Stimulated activated CD4-positive, alpha-beta T cell treated with anti-CD3 and anti-CD28 coated beads, Interleukin-1b, Interleukin-23, amount 100 ng/mL, for 1 hour (primary cell): ENCODE measurements at places on chromosomes 5 and 9.
A peak's percentile ranks its signal among the peaks of the same experiment; 100 is the strongest.

DNA sequence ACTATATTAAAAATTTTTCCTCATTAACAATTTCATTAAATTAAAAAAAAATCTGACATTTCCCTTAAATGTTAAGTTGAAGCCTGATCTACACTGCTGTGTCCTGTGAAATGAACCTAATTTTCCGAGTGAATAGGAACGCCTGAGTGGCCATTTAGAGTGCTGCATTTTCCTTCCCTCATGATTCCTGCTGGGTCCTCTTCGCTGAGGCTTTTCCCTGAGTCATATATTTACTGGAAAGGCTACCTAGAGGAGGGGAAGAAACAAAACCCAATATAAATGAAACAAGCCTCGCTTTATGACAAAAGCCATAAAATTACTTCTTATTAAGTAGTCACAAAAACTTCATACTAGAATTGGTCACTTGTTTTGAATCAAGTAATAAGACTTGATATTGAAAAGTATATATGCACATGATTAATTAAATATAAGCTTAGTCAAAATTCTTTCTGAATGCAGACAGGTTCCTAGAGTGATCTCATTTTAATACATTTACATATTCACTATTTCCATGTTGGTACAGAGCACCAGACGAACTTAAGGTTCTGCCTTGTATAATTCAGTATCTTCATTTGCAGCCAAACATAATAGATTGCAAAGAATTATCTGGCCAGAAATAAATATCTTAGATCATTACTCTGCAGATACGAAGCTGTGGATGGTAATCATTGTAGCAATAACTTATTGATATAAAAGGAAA, 6.3 kb upstream of the ISCA1 start:
- DNase-seq, result no peak

GRCh38 chr5:154646745-154647113, 108.4 kb upstream of the LARP1 start:
- DNase-seq, result no peak

- no peak for DNase-seq
These were observed 32.6 kb upstream of the PRRC2B start for GRCh38 chr9:131361202-131361833.

GRCh38 chr9:68961587-68961986, 52.3 kb downstream of the PRKACG start:
- no peak for DNase-seq

GRCh38 chr5:52043543-52043942, 660.3 kb downstream of the ISL1 start:
- no peak for DNase-seq

DNA sequence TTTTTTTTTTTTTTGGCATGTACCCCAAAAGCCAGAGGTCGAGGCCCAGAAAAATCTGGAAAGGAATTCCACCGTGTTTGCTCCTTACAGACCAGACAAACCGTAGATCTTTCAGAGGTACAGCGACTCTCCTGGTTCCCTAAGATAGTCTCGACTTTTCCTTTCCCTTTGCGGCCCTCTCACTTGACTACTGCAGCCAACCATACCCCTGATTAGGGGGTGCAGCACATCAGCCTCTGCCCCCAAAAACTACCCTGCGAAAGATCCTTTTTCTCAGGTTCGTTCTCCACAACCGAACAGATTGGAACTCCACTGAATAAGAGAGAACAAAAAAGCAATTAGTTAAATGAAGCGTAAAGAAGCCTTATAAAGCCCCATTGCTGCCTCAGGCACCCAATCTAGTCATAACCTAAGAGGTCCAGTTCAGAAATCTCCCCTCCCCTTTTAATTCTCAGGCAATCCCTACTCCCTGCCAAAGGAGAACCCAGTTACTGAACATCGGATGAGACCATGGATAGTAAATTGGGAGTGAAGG, 379 bp upstream of the TICAM2 start:
- DNase-seq, result no peak

DNA sequence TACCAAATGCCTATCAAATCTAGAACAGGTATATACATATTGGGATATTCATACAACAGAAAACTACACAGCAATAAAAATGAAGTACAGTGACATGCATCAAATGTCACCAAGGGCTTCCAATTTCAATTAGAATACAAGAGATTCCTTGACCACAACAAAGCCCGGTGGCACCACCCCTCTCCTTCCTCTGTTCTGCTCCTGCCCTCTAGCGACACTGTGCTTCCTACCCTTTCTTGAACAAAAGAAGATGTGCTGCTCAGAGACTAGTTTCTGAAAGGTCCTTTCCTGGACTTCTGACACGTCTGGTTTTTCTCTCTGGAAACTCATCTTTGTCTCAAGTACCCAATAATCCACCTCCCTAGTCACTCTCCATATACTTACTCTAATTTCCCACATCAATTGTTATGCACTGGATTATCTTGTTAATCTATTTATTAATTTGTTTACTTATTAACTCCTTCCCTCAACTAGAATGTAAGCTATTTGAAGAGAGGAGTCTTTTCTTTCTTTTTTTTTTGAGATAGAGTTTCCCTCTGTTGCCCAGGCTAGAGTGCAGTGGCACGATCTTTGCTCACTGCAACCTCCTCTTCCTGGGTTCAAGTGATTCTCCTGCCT, 70.4 kb upstream of the CTSV start:
- peak; percentile 15 for DNase-seq

DNA sequence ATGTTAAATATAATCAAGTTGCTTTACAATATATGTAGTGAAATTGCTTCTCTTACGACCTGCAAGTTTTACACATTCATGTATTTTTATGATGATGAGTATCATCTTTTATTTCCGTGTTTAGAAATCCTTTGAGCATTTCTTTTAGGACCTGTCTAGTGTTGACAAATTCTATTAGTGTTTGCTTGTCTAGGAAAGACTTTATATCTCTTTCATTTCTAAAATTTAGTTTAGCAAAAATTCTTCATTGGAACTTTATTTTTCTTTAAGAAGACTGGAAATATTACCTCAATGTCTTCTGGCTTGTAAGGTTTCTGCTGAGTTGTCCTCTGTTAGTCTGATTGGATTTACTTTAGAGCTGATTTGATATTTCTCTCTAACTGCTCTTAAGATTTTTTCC, 920.9 kb upstream of the CTNND2 start:
- DNase-seq, result no peak

DNA sequence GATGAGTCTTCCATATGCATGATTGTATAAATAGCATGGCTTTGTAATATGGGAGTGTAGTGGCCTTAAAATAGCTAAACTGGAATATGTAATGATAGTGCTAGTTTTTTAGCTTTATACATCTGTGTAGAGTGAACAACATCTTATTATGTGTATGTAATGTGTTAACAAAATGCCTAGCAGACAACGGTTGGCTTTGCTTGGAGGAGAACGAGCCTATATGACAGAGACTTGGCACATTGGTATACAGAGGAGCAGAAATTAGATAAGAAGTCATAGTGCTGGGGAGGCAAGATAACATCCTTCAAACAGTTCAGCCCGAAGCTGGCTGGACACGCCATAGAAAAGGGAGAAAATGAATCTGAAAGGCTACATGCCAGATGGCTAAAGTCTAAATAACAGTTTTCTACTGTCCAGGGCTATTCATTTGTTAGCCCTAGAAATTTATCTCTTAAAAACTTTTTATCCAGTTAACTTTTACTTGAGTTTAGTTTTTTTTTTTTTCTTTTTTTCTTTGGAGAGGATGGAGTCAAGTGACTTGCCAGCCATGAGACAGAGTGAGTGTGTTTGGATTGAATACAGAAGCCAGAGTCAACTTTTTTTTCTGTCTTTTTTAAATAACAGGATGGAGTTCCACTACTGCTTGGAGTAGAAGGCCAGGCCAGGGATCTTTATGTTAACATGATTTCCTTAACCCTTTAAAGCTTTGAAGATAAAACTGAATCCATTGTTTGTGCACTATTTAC, 214.4 kb upstream of the ACTBL2 start:
- no peak for DNase-seq

DNA sequence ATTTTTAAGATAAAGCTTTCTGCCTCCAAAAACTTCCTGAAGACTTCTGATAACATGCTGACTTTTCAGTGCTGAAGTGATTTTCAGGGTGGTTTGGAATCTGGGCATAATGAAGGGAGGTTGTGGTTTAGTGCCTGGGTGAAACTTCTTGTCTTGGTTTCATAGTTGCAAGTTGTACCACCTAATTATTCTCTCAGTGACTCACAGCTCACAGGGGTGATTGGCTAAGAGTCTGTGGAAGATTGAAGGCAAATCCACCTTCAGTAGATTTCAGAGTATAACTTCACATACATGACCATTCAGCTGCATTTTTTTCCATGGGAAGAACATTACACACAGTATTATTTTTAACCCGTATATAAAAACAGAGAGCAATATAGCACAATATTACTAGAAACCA, 199.9 kb downstream of the PTTG1 start:
- no peak for DNase-seq

DNA sequence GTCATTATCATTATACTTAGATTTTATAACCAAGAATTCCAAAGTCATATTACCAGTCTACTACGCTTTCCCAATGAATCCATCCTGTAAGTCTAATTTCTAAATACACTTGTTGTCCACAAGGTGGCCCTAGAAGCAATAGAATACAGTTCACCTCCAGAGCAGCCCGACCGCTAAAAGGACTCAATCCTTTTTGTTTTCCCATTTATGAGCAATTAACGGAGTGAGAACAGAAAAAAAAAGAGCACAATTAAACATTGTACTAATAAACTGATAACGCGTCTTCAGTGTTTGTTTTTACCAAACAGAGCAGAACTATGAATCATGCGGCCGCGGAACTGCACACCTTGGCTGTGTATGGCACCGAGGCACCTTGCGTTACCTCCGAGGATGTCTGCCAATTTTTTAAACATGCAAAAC, 160.7 kb upstream of the DAPK1 start:
- DNase-seq, result no peak

GRCh38 chr5:173625261-173625660, 8.8 kb upstream of the BOD1 start:
- no peak for DNase-seq

DNA sequence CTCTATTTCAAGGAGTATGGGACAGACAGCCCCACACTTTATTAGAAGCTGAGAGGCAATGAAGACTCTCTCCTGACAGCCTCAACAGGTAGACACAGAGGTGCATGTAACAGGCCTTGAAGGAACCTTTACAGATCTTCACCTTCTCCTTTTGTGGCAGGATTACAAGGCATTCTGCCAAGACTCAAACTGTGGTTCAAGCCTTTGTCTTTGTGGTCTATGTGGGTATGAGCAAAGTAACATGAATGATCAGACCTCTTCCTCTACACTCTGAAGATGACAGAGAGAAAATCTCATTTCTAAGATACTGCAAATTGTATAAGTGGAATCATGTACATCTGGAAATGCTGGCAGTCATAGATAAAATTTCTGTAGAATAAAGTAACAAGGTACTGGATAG, 346.9 kb downstream of the CDH9 start:
- no peak for DNase-seq

DNA sequence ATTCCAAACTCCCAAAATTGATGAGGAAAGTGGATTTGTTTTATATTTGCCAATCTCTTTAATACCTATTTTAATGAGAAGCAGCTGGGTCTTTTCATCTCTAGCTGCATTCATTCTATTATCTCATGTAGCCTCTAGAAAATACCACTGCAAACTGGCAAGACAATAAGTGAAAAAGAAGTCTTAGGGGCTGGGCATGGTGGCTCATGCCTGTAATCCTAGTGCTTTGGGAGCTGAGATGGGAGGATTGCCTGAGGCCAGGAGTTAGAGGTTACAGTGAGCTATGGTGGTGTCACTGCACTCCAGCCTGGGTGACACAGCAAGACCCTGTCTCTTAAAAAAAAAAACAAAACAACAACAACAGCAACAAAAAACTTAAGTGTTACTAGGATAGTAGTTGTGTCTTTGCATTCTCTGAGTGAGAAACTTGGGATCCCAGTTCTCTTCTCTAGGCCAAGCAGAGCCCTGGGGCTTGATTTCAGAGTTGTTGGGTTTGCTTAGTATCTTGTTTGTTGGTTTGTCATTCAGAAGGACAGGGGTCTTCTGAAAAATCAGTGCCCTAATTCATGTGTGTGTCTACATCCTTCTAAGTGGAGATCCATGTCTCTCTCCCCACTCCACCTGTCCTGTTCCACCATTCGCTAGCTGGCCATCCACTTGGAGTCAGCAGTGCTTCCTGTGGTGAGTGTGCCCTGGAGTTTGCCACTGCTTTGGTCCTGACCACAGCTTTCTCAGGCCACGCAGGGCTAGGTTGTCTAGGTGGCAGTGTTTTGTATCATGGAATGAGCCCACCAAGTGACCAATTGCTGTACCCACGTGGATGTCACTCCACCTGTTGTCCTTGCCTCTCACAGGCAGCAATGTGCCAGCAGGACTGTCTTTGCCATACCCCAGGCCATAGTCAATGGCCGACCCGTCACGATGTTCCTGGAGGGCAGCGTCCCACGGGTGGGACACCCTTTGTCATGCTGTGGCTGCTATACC, 19.5 kb downstream of the MARCHF6 start:
- no peak for DNase-seq

DNA sequence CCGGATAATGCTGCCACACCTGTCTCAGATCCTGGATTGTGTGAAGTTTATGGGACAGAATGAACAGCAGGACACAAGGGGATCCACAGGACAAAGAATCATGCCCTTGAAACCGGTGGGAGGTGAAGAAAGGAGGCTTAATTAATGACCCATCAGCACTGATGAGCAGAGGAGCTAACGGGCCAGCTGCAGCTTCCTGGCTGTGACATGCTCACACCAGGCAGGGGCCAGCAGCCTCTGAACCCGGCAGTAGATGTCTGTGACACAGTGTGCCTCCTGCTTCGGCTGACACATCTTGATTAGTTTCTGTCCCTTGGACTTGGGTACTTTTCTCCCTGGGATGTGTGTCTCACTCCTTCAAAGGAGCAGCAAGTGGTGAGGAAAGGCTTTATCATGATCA, 328.8 kb upstream of the BRINP1 start:
- DNase-seq, result no peak

- no peak for DNase-seq
These were observed 19.2 kb downstream of the IRF1 start for GRCh38 chr5:132471151-132471907.

- no peak for DNase-seq
These were observed 78.0 kb downstream of the AMBP start for GRCh38 chr9:114000063-114000454.

DNA sequence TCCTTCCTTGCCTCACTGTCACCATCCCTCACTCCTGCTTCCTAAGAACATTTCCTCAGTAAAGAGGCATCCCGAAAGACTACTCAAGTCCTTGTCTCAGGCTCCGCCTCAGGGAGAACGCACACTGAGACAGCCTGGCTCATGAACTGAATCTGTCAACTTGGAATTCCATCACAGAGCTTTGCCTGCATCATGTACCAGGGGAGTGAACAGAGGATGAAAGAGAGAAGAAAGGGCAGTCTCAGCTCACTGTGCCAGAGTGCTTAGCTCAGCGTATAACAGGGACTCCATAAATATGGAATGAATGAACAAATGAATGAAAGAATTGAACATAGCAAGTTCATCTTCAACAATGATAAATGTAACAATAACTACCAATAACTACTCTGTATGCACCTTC, 68.7 kb upstream of the SLC1A3 start:
- DNase-seq, result no peak
